ENCODE measurements at places on chromosomes 16 and 17. TPM values are rescaled to one million over a fixed set of nuclear protein-coding genes. Genes with fewer than 3 reads are reported as not detected.

GRCh38 chr16:72917051-72917450 lies 130.9 kb downstream of the ZFHX3 start:
- no peak for DNase-seq

DNA sequence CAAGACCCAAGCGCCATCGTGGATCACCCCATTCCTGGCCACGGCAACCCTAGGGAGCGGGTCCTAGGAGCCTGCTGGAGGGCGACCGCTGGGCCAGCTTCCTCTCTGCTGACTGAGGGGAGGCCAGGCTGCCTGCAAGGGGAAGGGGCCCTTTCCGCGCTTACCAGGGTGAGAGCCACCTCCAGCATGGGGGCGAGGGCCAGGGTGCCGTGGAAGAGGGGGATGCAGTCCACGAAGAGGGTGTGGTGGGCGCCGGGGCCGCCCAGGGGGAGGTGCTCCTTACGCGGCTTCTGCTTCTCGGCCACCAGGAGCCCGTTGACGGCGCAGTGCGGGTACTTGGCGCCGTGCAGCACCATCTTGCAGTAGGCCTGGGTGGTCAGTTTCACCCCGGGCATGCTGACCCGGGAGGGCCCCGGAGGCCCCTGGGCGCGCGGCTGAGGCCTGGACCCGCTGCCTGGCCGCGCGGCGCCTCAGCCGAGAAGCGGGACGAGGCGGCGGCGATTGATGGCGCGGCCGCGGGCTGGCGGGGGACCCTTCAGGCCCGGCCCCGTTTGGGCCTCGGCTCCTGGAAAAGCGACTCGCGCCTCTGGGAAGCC lies 345 bp downstream of the EMC8 start:
- peak; percentile 18 for DNase-seq

The CLEC18B gene
- total RNA-seq, result not detected

The CTRB1 gene
- not detected for total RNA-seq

The KARS1 gene
- total RNA-seq, result 148 TPM

The ZNF469 gene
- total RNA-seq, result not detected
